Fibroblast of the conjunctiva (primary cell): ENCODE measurements at places on chromosomes 6 and 20.
A peak's percentile ranks its signal among the peaks of the same experiment; 100 is the strongest.

GRCh38 chr6:163816441-163816840, 401.9 kb downstream of the QKI start:
- no peak for DNase-seq

DNA sequence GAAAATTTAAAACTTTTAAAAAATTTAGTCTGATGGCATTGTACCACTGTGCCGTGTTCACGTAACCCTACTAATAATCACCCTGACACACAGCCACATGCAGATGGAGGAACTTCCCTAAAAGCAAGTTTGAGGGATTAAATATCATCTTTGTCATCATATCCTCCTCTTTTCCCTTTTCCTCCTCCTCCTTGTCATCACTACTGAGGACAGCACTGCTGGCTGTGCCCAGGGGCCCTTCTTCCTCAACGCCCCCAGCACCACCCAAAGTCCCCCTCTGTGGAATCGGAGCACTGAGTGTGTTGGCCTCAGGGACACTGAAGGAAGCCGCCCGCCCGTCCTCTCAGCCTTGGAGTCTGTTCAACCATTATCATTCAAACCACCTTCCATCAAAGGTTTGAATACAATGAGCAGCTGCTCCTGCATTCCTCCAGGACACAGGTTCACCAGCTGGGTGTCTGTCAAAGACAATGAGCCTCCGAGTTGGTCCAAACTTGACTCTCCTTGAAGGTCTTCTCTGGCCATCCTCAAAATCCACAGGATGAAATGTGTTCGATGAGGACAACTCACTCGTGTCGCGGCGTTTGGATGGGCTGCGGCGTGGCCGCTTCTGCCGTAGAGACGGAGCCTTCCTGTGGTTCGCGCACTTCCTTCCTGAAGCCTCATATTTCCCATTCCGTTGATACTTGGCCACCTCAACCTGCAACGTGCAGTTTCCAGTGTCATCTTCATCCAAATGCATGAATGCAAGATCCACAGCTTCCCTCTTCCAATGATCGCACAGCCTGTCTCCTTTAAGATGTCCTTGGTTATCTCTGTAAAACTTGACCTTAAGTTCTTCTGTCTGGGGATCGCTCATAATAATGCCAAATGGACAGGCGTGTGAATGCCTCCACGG, 23.3 kb downstream of the NQO2 start:
- DNase-seq: no peak

- no peak for DNase-seq
These were observed 83.3 kb downstream of the GMDS start for GRCh38 chr6:2162079-2162445.

- no peak for DNase-seq
These were observed 52.8 kb upstream of the CITED2 start for GRCh38 chr6:139427199-139427598.

DNA sequence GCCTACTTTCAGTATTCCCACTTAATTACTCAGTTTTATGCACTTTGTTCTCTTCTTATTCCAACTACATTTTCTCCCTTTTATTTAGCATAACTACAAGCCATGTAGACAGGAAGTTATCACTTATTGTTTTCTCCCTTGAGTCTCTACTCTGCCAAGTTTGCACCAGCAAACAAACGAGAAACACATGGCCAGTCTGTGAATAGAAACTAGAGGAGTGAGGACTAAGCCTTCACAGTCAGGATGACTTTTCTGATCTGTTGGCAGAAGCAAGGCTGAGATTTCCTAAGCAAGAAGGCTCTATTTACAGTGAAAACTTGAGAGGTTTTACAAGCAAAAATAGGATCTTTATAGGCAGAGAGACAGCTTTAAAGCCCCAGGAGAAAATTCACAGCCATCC, 69.8 kb upstream of the TINAG start:
- DNase-seq: peak; percentile 88

- no peak for DNase-seq
These were observed 602 bp downstream of the PPP1R11 start for GRCh38 chr6:30067460-30068139.

DNA sequence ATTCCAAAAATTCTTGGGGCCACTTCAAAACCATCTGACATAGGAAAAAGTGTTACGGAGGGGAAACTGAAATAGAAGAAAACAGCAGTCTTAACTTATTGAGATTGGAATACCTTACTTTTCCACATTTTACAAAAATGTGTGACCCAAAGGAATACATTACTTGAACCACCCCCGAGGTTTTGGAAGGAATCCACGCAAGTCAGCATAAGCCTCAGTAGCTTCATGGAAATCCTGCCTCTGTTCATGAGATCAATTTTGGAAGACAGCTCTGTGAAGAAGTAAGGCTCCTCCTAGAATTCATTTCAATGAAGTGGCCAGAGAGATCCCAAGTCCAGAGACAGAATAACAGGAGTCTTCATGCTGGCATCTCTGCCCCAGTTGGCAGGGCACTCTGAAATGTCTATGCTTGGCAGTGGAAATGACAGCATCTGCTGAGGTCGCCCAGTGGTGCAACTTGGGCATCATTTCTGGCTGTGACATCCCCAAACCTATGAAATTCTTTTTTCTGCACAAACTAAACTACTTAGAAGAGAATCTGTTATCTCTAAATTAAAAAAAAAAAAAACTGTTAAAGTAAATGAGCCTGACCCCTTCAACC, 132.5 kb downstream of the EPM2A start:
- no peak for DNase-seq

- no peak for DNase-seq
These were observed 4.7 kb downstream of the GDF5 start for GRCh38 chr20:35433337-35433736.

- DNase-seq: no peak
These were observed 36.3 kb downstream of the GSTA2 start for GRCh38 chr6:52726741-52727535.

GRCh38 chr20:60693496-60694133, 558.4 kb upstream of the CDH4 start:
- DNase-seq: no peak

DNA sequence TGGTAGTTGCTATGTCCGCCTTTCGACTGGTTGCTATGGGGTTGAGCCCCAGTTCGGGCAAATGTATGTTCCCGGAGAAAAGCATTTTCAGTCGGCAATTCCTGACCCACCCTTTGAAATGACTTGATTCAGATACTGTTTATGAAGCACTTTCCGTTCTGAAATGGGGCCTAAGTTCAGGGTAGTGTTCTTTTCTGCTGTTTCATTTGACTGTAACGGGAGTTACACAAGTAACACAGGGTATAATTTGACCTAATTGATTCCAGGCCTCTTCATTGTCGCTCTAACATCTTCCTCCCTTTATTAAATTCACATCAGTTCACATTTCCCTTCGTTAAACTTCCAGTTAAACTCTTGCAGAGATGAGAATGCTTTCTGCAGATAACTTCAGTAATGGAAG, 85.5 kb downstream of the BMP6 start:
- peak; percentile 38 for DNase-seq

GRCh38 chr6:116158641-116159040, 32.7 kb upstream of the COL10A1 start:
- DNase-seq: no peak

DNA sequence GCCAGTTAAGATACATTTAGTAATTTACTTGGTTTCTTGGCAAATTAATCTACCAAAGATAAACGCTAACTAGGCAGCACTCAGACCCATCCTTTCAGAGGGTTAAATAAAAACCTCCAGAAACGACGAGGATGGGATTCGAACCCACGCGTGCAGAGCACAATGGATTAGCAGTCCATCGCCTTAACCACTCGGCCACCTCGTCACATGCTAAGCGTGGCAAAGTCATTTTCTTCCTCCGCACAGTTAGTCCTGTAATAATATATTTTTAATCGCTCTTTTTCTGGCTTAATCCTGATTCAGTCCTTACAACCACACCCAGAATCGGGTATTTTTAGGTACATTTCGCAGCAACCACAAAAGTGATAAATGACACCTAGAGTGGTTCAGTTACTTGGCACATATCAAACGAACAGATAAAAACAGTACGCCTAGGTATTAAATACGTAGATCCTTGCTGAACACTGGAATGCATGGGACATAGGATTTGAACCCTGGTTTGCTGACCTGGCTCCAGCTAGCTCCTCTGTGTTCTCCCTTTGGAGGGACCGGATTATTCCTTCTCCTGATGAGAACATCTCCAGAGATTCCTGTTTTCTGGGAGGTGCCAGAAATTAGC, 71.6 kb downstream of the GPX5 start:
- peak; percentile 53 for DNase-seq

GRCh38 chr6:4979426-4979825, 24.4 kb downstream of the RPP40 start:
- DNase-seq: no peak

- DNase-seq: no peak
These were observed 198.3 kb downstream of the HTR1B start for GRCh38 chr6:77264970-77265369.

DNA sequence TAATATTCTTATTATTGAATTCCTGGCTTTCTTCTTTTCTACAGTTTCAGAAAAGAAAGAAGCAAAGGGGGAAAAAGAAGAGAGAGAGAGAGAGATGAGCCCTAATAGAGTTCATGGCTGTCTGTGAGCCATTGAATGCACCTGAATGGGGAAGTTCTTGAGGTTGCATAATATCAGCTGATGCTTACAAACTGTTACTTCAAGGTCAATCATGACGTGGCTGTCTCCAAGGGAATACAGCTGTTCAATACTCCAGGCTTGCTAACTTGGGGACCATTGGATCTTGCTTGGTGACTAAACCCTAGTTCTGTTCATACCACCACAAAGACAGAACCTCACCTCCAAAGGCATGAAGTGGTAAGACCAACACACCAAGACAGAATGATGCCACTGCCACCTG, 180.4 kb downstream of the ADGRG6 start:
- DNase-seq: no peak

- no peak for DNase-seq
These were observed 25.0 kb upstream of the FAM217A start for GRCh38 chr6:4103929-4104328.

GRCh38 chr20:19943061-19943521, 74.1 kb upstream of the NAA20 start:
- DNase-seq: no peak

- DNase-seq: no peak
These were observed 123.1 kb downstream of the RNGTT start for GRCh38 chr6:88840289-88840688.

GRCh38 chr6:53986721-53987521, 124.3 kb upstream of the MLIP start:
- DNase-seq: peak; percentile 22

DNA sequence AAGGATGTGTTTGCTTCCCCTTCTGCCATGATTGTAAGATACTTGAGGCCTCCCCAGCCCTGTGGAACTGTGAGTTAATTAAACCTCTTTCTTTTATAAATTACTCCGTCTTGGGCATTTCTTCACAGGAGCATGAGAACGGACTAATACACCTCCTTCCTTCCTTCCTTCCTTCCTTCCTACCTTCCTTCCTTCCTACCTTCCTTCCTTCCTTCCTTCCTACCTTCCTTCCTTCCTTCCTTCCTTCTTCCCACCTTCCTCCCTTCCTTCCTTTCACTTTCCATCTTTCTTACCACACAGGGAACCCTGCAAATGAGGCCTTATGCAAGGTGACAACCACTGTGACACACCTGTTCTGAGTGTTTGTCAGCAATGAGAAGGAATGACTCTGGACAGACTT, 141.3 kb upstream of the EXOC2 start:
- DNase-seq: no peak

DNA sequence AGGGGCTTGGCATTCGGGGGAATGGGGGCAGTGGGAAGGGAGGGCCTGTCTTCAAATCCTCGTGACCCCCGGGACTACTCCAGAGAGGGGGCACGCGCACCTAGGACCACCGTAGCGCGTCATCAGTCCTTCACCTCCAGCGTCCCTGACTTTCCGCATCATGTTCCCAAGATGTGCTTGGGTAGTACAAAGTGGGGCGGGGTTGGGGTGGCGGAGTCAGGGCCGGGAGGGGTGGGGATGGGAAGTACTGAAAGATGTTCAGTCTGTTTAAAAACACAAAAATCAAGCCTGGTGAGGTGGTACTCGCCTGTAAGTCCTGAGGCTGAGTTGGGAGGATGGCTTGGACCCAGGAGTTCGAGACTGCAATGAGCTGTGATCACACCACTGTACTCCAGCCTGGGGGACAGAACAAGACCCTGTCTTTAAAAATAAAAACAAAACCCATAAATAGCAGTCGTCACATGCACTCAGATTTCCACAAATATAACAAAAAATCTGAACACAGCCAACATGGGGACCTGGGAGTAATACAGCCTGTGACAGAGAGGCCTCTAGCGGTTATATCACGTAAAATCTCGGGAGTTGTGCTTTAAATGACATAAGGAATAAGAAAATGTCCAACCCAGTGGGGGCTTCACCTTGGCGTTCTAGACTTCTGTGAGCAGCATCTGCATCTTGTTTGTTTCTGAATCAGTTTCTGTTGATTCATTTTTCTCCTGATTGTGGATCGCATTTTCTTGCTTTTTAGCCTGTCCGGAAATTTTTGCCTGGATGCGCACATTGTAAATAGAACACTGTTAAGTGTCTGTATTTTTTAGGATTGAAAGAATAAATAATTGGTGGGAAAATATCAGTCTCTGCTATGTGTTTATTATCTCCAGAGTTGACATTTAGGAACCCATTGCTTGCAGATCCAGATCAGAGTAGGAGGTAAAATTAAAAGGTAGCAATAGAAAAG, 698 bp upstream of the LRP11 start:
- peak; percentile 55 for DNase-seq

- no peak for DNase-seq
These were observed 196.3 kb downstream of the CDH4 start for GRCh38 chr20:61448386-61448785.

GRCh38 chr6:47041741-47042140, 391 bp downstream of the ADGRF1 start:
- no peak for DNase-seq

DNA sequence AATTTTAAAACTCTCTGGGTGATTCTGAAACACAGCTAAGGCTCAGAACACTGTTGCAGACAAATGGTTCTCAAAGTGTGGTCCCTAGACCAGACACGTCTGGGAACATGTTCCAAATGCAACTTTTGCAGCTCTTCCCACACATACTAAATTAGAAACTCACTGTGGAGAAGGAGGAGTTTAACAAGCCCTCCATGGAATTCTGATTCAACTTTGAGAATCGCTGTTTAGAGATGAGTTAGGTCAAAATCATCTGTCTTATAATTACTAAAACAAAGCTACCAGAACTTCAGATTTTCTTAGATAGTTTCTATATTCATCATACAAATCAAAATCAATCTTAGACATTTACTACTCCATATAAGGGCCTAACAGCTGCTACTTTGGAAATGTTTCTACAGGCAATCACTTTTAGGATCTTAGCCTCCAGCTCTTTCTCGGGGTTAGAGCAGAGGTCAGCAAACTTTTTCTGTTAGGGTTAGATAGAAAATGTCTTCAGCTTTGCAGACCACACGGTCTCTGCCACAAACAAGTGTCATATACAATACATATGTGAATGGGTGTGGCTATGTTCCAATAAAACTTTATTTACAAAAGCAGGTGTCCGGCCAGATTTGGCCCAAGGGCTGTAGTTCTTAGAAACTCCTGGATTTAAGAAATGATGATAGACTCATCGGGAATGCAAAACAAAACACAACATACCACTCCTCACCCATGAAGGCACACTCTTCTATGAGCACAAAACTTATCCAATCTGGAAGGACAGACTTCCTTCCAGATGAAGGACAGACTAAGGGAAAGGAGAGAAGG, 50.0 kb upstream of the ARHGAP18 start:
- DNase-seq: no peak
